Kasumi-1 (cell line): ENCODE measurements at places on chromosomes 1 and 21.

GRCh38 chr1:178055779-178056471 is 38.0 kb upstream of the RASAL2 start:
- peak; percentile 62 for DNase-seq

- peak; percentile 54 for DNase-seq
Measured at GRCh38 chr1:175481126-175482070, 262.0 kb downstream of the TNR start.

DNA sequence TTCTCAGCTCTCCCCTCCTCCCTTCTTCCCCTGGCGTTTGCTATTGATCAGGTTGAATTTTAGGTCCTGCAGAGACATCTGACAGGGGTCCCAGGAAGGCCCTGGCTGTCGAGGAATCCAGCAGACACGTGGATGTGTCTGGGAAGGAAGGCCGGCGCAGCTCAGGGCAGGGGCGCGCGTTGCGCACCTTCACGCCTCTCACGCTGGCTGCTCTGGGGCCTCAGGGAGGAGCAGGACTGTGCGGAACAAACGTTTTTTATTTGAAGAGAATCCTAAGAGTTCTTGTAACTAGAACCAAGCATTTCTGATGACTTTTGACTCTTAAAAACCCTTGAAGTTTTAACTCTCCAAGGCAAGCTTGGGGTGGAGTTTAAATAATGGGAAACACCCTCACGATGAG is 54.2 kb downstream of the SLC37A1 start:
- DNase-seq, result no peak

DNA sequence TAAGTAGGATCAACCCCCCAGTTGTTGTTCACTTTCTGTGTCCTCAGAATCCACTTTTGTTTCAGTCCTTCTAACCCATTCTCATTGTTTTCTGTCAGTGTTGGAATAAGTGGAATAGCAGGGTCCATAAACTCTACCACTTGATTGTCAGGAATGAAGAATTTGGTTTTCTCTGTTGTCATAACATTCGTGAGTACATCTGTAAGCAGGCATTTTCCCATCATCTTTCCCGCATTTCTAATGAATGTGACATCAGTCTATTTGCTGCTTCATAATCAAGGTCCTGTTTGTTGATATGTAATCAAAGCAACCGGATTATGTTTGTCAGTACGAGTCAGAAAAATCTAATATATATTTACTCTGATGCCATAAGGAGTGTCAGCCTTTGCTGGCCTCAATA is 147.1 kb downstream of the KIF26B start:
- no peak for DNase-seq

DNA sequence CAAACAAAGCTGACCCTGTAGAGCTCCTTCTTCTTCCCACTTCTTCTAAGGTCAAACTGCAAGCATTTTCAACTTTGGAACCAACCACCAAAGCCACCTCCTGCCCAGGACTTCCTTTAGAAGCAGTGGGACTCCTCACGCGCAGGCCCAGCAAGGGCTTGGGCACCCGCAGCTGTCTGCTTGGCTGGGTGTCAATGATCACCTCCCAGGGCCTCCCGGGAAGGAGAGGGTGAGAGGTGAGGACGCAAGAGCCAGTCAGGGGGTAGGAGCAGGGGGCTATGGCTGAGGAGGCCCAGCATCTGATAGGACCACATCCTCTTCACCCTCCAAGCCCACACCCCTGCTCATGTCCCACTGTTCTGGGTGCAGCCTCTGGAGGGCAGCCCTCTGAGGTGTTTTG is 10.2 kb downstream of the KLHL21 start:
- no peak for DNase-seq

DNA sequence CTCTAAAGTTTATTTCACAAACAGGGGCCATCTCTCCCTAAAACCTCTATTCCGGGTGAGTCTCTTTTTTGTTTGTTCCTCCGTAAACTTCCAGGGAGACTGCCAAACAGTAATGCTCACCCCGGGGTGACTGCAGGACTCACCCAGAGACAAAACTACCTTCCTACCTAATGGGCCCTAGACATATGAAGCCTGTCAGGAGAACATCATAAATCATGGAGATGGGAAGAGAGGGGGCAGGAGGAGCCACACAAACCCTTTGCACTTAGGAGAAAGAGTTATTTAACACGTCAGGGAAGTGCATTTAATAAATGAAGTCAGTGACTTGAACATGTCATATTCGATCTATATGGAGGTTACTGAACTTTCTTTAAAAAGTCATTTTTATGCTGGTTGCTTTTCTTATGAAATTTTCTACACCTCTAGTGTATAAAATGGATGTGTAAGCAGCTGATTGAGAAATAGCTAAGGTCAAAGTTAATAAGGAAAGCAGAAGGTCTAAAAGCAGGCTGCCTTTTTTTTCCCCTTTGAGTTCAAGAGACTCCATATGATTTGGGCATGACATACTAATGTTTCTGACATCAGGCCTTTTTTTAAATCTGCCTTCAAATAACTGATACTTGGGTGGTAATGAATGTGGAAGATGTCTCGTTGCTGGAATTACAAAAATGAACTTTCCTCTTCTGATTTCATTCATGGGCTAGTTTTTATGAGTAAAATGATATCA is 286.9 kb upstream of the USP25 start:
- no peak for DNase-seq

GRCh38 chr1:54012863-54013262 is 5.1 kb downstream of the LDLRAD1 start:
- DNase-seq, result no peak
